Omental fat pad (tissue), 4 donors: ENCODE measurements at places on chromosomes 12 and 14. TPM values are rescaled to one million over a fixed set of nuclear protein-coding genes. Genes with fewer than 3 reads are reported as not detected.

GRCh38 chr12:88854260-88854659 lies 274.0 kb upstream of the KITLG start:
- DNase-seq: no peak

GRCh38 chr14:36383767-36384431 lies 63.5 kb upstream of the MBIP start:
- DNase-seq: no peak

OR4K17 gene
- total RNA-seq: not detected

DNA sequence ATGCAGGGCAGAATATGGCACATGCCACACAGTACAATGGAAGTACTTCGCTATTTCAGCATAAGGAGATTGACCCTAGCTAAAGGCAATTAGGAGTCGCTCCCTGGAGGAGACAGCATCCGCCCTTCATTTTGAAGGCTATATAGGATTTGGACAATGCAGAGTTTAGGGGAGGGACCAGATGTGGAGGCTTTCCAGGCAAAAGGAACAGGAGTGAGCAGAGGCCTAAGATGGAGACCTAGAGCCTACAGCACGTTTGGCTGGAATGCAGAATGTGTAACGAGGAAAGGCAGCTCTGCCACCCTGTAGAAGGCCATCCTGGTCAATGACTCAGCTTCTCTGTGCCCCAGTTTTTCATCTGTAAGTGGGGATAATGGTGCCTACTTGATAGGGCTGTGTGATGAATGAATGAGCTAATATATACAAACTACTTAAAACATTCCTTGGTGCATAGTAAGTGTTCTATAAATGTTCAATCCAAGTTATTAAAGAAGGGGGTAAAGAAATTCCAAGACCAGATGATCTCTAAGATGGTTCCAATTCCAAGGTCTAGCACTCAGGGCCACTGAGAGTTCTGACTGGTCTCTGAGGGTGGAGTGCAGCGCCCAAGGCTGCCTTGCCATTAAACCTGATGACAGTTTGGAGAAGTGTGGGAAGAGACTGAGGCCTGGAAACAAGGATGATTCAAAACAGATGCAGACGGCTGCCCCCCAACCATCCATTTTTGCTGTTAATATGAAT lies 54.3 kb upstream of the FRMD6 start:
- DNase-seq: no peak
